ENCODE measurements at places on chromosomes 2 and 18.

- no peak for DNase-seq
Observed at GRCh38 chr2:98034745-98035144, 39.0 kb upstream of the TMEM131 start.

DNA sequence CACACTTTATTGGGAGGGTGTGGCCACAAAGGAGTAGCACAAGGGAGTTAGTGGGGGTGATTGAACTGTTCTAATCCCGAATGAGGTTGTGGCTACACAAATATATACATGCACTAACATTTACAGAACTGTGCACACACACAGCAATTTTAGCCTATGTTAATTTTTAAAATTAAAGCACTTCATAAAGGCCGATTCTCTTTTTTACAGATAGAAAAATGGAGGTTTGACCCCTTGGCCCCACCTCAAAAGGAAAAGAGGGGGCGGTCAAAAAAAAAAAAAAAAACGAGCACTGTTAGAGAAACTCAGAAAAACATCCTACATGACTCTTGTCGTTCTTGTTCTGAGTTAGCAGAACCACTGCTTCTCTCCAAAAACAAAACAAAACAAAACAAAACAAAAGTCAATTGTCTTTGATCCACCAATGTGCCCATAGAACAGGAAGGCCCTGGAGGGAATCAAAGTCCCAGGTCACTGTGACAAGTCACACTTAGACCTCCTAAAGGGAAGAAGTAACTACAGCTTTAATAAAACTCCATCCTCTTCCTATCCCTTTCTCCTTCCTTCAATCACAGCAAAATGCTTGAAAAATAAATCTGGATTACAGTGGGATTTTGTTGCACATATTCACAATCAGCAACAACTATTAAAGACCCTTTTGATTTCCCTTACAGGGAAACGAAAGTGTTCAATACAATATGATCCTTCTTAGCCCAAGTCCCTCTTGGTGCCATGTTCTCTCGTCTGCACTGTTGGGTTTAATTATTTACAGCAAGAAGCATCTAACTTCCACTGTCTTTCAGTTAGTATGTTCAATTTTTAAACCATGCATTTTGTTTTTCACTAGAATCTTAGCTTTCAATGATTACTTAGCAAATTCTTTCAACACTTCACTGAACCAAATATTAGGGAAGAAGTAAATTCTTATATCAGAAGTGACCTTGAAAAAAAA, 16.6 kb downstream of the LRP2 start:
- no peak for DNase-seq

GRCh38 chr2:200635251-200635650, 49.4 kb downstream of the AOX1 start:
- no peak for DNase-seq

GRCh38 chr18:52054324-52054723, 285.7 kb upstream of the DCC start:
- DNase-seq = no peak

DNA sequence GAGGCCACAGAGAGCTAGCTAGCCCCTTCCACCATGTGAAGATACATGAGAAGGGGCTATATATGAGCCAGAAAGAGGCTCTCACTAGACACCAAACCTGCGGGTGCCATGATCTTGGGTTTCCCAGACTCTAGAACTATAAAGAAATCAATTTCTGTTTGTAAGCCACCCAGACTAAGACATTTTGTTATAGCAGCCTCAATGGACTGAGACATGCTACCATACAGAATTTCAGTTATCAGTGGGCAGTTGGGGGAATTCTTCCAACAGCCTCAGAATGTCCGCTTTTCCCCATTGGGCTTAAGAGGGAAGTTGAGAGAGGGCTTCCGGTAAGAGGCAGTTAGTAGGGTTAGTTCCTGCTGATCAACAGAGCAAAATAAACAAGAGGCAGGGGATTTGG, 39.2 kb downstream of the TNP1 start:
- no peak for DNase-seq

DNA sequence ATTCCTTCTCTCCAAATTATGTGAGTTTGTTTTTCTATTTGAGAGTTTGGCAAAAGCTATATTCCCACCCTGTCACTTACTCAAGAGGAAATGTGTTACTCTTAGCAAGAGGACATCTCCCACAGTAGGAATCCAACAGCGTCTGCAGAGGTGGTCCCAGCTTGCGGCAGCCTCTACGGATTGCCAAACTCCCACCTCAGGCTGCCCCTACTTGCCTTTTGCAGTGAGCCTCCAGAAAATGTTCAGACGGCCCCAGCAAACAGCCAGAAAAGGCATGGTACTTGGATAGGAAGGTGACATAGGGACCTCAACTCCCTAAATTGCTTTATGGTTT, 158.4 kb downstream of the SUCLG1 start:
- no peak for DNase-seq

DNA sequence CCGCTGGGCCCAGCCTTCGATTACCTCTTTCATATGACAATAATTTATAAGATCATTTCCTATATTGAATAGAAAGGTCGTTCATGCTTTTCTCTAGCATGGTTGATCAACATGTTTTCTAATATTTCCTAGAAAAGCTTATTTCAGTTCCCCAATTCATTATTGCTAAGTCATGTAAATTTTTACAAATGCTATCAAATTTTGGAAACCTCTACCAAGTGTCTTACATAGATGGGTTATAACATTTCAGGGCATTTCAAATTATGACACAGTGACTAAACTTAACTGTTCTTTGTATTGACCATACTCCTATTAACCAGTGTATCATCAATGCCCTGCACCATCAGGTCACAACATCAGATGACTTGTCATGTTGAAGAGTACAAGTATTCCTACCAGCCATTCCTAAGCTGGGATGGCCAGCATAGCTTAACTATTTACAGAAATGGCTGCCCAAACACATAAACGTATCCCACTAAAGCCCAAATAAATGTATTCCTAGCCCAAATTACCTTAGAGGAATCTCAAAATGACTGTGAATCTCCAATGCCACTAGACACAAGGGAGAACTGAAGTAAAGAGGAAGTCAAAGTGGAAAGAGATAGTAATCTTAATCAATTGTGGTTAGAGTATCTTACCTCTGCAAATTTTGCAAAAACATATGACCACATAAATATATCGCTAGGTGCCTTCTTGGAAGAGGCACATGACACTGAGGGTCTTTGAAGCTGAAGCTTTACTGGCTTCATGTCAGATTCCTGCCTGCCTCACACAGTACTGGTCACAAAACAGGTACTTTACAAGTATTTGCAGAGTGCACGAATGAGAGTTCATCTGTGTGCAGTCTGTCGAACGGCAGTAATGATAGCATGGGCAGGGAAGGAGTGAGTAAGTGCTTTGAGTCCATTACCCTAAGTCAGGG, 87.3 kb upstream of the TLK1 start:
- no peak for DNase-seq

- no peak for DNase-seq
Observed at GRCh38 chr2:162232671-162233070, 10.6 kb downstream of the FAP start.

DNA sequence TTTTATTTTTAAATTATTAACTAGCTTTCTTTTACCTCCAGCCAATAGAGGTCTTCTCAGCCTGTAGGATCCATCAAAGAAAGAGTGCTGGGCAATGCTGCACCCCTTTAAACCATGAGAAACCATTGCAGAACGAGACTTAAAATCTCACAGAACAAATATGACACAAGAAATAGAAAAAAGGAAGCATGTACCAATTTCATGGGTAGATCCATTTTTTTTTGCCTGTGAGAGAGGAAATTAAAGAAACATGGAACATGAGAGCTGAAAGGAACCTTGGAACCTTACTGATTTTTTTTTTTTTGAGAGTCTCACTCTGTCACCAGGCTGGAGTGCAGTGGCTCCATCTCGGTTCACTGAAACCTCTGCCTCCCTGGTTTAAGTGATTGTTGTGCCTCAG, 14.0 kb downstream of the HRH4 start:
- DNase-seq = no peak

DNA sequence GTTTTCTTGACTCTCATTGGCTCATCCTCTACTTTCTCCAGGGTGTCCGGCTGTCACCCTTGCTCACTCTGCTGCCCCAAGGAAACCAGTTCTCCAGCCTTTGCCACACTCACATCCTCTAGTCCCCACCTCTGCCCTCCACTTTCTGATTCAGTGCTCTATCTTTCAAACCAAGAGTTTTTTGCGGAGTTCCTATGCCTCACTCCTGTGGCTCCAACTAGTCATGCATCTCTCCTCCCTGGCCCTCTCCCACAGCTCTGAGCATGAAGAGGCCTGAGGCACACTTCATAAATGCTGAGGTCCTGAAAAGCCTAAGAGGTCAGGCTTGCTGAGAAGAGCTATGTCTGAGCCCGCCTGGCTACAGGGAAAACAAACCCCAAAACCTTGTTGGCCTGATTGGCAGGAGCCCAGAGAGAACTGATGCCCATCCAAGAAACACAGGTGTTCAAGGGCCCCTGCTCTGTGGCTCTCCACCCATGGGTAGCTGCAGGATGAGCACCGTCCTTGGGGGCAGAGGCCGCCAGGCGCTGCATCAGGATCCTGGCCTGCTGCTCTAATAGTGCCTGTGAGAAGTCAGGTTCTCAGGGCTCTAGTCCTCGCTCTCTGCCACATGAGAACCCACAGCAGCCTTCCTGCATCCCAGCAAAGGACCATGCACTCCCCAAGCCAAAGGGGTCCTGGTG, 42.1 kb downstream of the HS1BP3 start:
- no peak for DNase-seq

DNA sequence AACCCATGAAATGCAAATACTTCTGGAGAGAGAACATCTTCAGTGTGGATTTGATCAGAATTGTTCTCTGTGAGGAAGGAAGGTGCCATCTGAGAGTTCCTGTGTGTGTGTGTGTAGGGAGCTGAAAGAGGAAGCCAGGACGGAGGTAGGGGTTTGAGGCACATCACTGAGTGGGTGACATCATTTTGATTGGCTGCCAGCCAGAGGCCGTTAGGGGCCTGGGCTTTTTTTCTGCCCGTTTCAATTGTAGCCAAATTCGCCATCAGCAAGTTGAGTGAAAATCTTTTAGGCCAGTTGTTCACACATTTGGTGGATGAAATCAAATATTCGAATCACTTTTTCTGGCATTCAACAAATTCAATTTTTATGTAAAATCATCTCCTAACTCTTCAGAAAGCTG, 48.9 kb downstream of the TSN start:
- no peak for DNase-seq

- DNase-seq = no peak
Observed at GRCh38 chr18:1511619-1512311, 607.1 kb downstream of the ADCYAP1 start.

DNA sequence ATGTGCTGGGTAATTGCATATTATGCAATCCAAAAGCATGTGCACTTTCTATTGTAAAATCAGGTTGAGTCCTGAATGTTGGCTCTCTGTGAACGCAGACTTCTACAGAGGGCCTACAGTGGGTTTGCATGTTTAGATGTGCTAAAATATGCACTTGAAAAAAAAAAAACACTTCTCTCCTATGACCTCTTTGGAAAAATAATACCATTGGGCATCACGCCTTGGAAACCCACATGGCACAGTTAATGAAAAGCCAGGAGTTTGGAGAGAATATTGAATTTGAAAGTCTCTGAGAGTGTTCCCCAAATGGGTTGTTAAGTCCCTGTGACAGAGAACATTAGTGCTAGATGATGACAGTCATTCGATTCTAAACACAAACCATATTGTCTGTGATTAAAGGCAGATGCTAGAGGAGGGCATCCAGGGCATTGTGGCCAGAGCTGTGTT, 710.4 kb upstream of the PIK3C3 start:
- no peak for DNase-seq

DNA sequence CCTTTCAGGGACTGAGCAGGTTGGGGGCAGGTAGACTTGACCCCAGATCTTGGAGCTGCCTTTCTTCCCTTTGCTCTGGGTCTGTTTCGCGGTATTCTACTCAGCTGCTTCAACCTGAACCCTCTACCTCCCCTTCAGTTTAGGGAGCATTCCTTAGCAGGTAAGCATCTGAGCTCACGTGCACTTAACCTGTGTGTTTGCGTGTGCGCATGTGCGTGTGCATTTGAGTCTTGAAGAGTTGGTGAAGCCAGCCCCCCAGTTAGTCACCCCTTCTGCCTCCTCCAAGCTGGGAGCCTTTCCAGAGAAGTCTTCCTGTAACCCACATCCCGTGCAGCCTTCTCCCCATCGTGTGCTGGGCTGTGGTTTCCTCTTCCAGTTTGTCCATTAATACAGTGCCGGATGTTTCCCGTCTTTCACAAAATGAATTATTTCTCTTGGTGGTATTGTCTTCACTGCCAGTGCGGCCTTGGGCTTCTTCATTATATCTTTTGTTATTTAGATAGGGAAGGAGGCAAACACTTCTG, 33.2 kb downstream of the B3GNT2 start:
- no peak for DNase-seq

DNA sequence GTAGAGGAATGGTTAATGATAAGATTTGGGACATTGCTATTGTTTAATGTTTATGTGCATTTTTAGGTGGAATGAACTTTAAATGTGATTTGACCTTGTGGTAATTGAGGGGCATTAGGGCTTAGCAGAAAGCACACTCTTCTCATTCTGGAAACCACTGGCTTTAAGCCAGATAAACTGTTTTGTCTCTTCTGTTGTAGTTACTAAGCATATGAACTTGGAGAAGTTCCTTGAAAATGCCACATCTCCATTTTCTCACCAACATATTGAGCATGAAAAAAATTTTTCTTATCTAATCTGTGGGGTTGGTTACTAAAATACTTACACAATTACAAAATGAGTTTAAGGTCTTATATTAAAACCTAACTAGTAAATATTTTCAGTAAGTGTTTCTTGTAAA, 70.8 kb upstream of the FSHR start:
- no peak for DNase-seq

GRCh38 chr2:165357758-165358157, 111.7 kb upstream of the CSRNP3 start:
- DNase-seq = no peak

DNA sequence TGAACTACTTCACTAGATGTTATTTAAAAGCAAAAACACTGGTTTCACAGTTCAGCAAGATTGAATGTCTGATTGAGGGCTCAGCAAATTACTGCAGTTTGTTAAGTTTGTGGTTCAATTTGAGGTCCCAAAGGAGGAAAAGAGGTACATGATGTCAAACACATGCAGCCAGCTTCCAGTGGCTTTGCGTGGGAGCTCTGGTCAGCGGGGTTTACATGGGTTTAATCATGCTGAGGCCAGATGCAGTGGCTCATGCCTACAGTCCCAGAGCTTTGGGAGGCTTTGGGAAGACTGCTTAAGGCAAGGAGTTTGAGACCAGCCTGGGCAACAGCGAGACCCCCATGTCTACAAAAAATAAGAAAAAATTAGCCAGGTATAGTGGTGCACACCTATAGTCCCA, 111.5 kb downstream of the MAPK4 start:
- no peak for DNase-seq

GRCh38 chr2:135791418-135792190, 45.4 kb downstream of the LCT start:
- no peak for DNase-seq

- DNase-seq = no peak
Observed at GRCh38 chr18:13308369-13308768, 89.8 kb downstream of the LDLRAD4 start.

DNA sequence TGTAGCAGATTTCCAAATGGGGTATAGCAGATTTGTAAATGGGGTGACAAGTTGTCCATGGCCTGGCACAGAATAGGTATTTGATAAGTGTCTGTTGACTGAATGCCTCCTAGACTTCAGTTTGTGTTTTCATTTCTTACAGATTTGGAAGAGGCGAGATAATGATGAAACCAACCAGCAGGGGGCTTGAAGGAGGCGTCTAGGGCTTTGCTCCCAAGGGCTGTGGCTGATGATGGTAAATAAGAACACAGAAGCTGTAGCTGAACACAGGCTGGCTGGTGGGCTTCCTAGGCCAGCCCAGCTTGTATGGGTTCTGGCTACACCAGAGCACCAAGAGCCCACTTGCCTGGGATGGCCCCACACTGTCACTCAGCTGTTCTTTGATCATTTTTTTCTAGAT, 19.4 kb downstream of the SFTPB start:
- DNase-seq = no peak

All from stimulated activated CD8-positive, alpha-beta memory T cell treated with anti-CD3 and anti-CD28 coated beads, Interleukin-2, amount 100 ng/mL, for 1 hour (primary cell).